ENCODE measurements at places on chromosomes 2 and 18.
A peak's percentile ranks its signal among the peaks of the same experiment; 100 is the strongest.

DNA sequence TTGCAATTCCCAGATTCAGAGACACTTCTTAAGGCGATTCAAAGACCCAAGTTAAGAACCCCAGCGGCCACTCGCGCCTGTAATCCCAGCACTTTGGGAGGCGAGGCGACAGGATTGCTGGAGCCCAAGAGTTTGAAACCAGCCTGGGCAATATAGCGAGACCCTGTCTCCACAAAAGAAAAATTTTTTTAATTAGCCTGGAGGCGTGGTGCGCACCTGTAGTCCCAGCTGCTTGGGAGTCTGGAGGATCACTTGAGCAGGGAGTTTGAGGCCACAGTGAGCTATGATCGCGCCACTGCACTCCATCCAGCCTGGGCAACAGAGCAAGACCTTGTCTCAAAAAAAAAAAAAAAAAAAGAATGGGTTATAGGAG is 585 bp upstream of the ANAPC1 start:
- no peaks in the 10 kb centered on the region for H3K36me3 ChIP-seq
- no peak for DNase-seq
- H3K27me3 ChIP-seq = no peaks in the 10 kb centered on the region
- H3K4me1 ChIP-seq = no peaks in the 10 kb centered on the region
- H3K4me3 ChIP-seq = peak overlapping the region; percentile 69
- H3K27ac ChIP-seq = peak overlapping the region; percentile 65

DNA sequence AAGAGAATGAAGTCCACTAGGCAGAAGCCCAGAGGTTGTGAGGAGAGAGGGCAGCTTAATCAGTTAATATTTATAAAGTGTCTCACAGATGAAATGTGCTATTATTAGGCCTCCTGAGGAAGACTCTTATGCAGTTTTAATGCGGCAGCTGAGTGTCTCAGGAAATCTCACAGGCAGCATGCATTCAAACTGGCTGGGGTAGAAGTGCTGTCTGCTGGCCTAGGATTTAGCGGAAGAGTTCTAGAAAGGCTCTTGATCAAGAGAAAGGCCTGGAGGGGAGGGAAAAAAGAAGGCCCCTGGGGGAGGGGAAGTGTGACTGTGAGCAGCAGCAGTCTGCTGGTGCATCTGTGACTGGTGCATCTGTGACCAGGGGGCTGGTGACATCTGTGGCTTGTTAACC is 133.0 kb downstream of the FSHR start:
- H3K27me3 ChIP-seq = no peaks in the 10 kb centered on the region
- H3K27ac ChIP-seq = no peak overlapping the region
- H3K4me1 ChIP-seq = no peaks in the 10 kb centered on the region
- H3K4me3 ChIP-seq = no peak overlapping the region
- H3K36me3 ChIP-seq = no peaks in the 10 kb centered on the region

DNA sequence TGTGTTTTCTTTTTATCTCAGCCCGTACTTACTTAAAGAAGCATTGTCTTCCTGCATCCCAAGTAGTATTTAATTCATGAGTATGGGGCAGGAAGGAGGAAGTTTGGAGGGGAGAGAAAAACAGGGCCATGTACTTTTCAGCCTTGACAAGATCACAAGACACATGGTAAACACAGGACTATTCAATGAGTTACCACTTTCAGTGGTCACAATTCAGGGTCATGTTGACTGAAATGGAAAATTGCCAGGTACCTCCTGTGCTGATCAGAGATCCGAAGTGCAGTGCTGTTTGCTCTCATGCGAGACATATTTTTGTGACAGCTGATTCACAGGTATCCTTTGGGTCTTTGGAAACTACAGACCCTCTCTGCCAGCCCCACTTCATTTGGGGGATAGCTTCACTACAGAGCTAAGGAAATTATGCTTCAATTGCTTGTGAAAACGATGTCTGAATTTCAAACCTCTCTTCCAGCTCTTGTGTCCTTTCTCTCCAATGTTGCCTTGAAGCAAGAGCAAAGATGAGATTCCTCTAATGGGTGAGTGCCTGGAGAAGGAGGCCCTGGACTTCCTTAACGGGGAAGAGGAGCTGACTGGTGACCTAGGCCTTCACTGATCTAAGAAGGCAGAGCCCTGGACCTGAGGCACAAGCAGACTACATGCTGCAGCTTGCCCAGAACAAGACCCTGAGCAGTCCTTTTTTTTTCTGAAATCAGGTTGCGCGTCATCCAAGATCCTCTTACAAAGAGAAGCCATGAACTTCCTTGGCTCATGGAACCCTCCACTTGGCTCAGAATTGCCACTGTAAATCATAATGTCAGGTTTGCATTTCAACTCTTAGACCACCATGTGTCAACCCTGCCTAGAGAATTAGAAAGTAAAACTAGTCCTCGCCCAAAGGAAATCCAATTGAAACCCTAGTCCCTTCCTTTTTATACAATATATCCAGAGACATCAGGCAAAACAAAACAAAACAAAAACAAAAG is 44.1 kb downstream of the EVA1A start:
- no peaks in the 10 kb centered on the region for H3K4me1 ChIP-seq
- no peak overlapping the region for H3K4me3 ChIP-seq
- no peaks in the 10 kb centered on the region for H3K36me3 ChIP-seq
- H3K27ac ChIP-seq = no peak overlapping the region
- no peaks in the 10 kb centered on the region for H3K27me3 ChIP-seq

DNA sequence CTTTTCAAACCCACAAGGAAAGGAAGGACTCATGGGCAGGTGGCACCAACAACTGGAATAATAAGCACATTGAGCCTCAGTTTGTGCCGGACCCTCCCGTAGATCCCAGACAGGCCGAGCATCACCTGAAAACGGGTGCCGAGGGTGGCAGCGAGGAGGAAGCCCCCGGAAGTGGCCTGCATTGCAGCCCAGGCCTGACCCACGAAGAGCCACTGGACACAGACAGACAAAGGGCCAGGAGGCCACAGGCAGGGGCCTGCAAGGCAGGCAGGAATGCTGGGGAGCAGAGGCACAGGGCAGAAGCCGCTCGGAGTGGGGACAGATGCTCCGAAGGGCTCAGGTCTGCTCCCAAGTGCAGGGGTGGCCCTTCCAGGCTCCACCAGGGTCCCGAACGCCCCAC is 31.7 kb downstream of the MTERF4 start:
- peaks cover 6% of the 10 kb centered on the region for H3K4me1 ChIP-seq
- no peak for DNase-seq
- H3K27me3 ChIP-seq = no peaks in the 10 kb centered on the region
- no peaks in the 10 kb centered on the region for H3K36me3 ChIP-seq
- H3K4me3 ChIP-seq = no peak overlapping the region

DNA sequence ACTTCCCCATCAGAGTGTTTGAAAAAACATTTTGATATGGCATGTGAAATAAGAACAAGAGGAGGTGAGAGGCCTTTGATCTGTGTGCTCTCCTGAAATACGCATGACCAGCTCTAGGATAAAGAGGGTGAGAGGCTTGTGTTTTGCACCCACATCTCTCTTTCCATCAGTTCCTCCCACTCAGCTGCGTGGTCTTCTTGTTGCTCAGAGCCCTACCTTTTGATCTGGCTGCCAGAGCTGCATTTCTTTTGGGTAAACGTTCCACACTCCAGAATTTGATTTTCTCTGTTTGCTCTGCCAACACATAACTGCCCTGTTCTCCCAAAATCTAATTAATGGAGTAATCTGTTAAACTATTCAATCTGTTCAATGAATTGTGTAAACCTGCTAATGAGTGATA is 72.0 kb upstream of the FN1 start:
- no peak overlapping the region for H3K27ac ChIP-seq
- H3K4me3 ChIP-seq = no peak overlapping the region
- no peaks in the 10 kb centered on the region for H3K4me1 ChIP-seq
- H3K27me3 ChIP-seq = no peaks in the 10 kb centered on the region
- H3K36me3 ChIP-seq = no peaks in the 10 kb centered on the region

DNA sequence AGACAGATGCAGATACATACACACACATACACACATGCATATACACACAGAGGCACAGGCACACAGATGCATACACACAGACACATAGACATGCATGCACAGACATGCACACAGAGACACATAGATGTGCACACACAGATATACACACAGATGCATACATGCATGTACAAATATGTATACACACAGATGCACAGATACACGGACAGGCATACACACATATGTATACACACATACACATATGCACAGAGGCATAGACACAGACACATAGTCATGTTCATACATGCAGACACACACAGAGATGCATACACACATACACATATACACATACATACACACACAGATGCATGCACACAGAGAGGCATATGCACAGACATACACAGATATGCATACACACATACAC is 437.3 kb upstream of the SMIM21 start:
- no peak for DNase-seq
- H3K27ac ChIP-seq = no peak overlapping the region
- H3K36me3 ChIP-seq = no peaks in the 10 kb centered on the region
- H3K4me3 ChIP-seq = no peak overlapping the region
- H3K27me3 ChIP-seq = no peaks in the 10 kb centered on the region

DNA sequence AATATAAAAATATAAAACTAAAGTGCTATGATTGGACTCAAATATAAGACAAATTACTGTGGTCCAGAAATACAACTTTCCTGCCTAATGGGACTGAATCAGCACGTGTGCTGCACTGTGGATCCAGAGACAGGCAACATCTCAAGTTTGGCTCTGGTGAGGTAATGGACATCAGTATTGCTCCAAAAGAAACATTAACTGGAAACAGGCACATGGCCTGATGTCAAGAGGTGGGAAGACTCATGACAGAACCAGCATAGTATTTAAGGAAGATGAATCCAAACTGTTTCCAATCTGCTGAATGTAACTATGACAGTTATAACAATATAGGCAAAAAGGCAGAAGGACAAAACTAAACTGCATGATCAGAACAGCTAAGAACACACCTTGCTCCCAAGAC is 354.6 kb downstream of the FSIP2 start:
- H3K36me3 ChIP-seq = no peaks in the 10 kb centered on the region
- H3K4me3 ChIP-seq = no peak overlapping the region
- no peak overlapping the region for H3K27ac ChIP-seq

- no peak overlapping the region for H3K4me3 ChIP-seq
- no peaks in the 10 kb centered on the region for H3K27me3 ChIP-seq
- H3K36me3 ChIP-seq = no peaks in the 10 kb centered on the region
- peaks cover 45% of the 10 kb centered on the region for H3K4me1 ChIP-seq
- no peak for DNase-seq
- peak overlapping the region; percentile 88 for H3K27ac ChIP-seq
These were observed 294.9 kb downstream of the SOX11 start for GRCh38 chr2:5986801-5987787.

DNA sequence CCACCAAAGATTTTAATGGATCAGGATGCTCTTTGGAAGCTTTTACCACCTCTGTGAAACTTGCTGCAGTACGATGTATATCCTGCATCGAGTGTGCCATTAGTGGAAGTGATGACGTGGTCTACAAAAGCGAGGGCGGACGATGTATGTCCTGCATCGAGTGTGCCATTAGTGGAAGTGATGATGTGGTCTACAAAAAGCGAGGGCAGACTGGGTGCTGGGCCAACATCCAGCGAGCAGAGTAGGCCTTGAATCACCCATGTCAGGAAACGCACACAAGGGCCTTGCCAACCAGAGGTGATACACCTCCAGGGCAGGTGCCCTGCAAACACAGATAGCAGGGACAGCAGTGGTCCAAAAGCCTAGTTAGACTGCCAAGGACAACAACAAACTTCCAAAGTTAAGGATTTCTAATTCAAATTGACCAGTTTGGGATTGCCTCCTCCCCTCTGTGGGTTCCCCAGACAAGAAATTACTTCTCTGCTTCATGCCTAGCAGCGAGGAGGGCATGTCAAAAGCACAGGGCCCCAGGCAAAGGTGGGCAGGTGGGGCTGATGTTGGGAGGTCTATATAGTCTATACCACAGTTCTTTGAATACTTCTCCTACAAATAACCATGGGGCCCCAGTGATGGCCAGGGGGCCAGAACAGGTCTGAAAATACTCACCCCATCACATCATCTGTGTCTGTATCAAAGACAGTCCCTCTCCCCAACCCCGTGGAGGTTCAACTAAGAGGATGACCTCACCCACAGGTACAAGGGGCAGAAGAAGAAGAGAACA is 70.2 kb downstream of the ADD2 start:
- no peak overlapping the region for H3K4me3 ChIP-seq
- no peak overlapping the region for H3K27ac ChIP-seq
- no peak for DNase-seq
- no peaks in the 10 kb centered on the region for H3K27me3 ChIP-seq

DNA sequence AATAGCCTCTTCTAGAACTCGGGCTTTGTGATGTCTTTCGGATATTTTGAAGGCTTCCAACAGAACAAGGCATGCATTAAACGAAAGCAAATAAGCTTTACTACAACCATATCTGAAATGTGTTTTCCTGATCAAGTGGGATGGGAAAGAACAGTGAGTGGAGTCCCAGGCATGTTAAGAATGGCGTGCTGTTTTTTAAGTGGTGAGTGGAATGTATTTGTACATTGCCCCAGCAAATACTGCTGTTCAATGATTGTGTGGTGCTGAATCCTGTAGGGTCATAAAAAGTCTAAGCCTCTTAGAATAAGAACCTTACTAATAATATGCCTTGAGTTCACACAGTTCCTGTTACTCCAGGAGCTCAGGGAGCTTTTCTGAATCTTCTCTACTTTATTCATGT is 52.5 kb downstream of the POMC start:
- H3K27ac ChIP-seq = no peak overlapping the region
- H3K36me3 ChIP-seq = no peaks in the 10 kb centered on the region

DNA sequence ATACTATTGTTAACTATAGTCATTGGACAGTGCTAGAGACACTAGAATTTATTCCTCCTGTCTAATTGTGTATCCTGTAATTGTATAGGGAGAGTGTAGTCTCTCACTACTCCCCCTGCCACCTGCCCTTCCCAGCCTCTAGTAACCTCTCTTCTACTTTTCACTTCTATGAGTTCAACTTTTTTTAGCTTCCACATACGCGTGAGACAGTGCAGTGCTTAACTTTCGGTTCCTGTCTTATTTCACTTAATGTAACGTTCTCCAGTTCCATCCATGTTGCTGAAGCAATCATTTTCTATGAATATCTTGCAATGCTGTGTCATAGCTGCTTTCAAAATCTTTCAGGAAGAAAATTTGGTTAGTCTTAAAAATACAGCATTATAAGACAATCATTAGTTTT is 22.8 kb upstream of the RUFY4 start:
- no peak for DNase-seq
- H3K4me1 ChIP-seq = no peaks in the 10 kb centered on the region
- no peak overlapping the region for H3K27ac ChIP-seq
- peaks cover 3% of the 10 kb centered on the region for H3K27me3 ChIP-seq
- no peak overlapping the region for H3K4me3 ChIP-seq
- H3K36me3 ChIP-seq = no peaks in the 10 kb centered on the region

DNA sequence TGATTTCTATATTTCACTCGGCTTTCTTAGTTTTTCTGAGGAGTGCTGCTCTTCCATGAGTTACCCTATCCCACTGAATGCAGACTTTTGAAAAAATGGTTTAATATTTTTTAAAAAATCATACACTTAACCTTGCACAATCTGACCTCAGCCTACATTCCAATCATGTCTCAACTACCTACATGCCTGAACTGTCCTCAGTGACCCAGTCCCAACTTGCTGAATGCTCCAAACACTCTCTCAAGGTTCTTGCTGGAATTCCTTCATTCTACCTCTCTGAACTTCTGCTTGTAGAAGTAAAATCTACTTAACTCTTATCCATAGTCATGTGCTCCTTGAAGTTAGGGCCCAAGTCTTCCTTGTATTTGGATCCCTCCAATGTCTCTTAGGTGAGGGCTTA is 181.6 kb downstream of the XIRP2 start:
- H3K36me3 ChIP-seq = no peaks in the 10 kb centered on the region
- no peaks in the 10 kb centered on the region for H3K27me3 ChIP-seq
- no peak overlapping the region for H3K4me3 ChIP-seq
- H3K4me1 ChIP-seq = no peaks in the 10 kb centered on the region
- DNase-seq = no peak
- no peak overlapping the region for H3K27ac ChIP-seq

GRCh38 chr2:88746929-88747490 is 55.5 kb downstream of the RPIA start:
- DNase-seq = no peak
- no peaks in the 10 kb centered on the region for H3K27me3 ChIP-seq
- no peak overlapping the region for H3K4me3 ChIP-seq
- H3K4me1 ChIP-seq = no peaks in the 10 kb centered on the region

All from neuronal stem cell (in vitro differentiated cells).